ENCODE measurements at places on chromosomes 12 and 14.

GRCh38 chr14:87044807-87045206, 948.2 kb downstream of the GALC start:
- no peak for DNase-seq

- DNase-seq: no peak
Observed at GRCh38 chr12:91387461-91388134, 205.0 kb upstream of the DCN start.

DNA sequence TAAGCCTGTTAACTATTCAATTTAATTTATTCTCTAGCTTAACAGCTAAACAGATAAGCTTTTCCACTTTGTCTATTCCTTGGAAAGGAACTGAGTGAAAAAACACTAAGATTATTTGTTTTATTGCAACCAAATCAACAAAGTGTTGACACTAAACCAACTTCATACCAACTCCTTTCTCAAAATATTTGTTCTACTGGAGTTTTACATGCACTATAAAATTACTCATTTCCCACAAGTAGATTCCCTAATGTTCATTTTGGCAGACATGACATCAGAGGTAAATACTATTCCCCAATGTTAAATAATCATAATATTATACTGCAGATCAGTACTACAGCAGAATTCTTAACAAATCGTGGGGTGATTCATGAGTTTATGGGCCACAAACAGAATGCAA, 231.4 kb downstream of the TTC6 start:
- DNase-seq: no peak

- DNase-seq: no peak
Observed at GRCh38 chr12:49854976-49855375, 12.1 kb upstream of the BCDIN3D start.

- no peak for DNase-seq
Observed at GRCh38 chr12:121131941-121132341, 735 bp upstream of the P2RX7 start.

- peak; percentile 97 for DNase-seq
Observed at GRCh38 chr12:54398995-54399793, 14.7 kb upstream of the ZNF385A start.

DNA sequence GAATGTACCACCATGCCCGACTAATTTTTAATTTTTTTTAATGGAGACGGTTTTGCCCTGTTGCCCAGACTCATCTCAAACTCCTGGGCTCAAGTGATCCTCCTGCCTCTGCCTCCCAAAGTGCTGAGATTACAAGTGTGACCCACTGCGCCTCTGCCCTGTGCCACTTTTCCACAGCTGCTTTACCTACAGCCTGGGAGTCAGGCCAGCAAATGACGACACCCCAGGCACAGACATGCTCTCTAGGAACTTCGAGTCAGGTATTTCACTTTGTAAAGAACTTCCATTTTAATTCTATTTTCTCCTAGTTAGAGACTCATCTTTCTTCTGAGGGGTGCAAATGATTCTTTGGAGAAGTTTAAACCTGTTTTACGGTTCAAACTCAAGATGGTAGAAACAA, 89.0 kb downstream of the ETV6 start:
- DNase-seq: no peak

DNA sequence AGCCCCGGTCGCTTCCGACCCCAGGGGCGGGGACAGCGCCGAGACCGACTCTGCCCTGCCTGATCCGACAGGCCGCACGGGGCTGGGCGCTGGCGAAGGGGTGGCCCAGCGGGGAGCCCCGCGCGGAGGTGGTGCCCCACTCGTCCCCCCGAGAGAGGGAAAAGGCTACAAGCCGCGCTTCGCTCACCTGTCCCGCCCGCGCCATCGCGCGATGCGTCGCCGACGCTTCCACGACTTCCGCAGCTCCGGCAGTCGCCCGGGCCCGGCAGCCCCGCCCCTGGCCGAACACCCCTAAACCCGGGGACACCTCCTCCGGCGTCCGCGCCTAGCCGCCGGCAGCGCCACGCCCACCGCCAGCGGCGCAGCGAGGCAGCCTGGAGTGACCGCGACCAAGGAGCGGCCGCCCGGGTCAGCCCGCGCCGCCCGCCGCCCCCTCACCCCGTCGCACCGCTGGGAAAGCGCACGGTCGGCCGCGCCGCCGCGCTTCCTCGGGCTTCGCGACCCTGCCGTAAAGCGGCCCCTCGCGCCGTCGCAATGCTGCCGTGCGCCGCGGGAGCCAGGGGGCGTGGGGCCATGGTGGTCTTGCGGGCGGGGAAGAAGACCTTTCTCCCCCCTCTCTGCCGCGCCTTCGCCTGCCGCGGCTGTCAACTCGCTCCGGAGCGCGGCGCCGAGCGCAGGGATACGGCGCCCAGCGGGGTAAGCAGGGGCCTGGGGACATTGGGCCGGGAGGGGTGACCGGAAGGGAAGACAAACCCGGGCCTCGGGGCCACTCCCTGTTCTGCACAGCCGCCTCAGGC, at the start of the genes BAG5 and COA8:
Gene BAG5 (minus strand): TSS at position 229 of the 797 bp plus-strand sequence. CDS start 1,493 bp downstream, outside the sequence.
Gene COA8 (plus strand): TSS at position 532 of the 797 bp plus-strand sequence. CDS start 42 bp downstream, at position 574.
- DNase-seq: peak; percentile 91

DNA sequence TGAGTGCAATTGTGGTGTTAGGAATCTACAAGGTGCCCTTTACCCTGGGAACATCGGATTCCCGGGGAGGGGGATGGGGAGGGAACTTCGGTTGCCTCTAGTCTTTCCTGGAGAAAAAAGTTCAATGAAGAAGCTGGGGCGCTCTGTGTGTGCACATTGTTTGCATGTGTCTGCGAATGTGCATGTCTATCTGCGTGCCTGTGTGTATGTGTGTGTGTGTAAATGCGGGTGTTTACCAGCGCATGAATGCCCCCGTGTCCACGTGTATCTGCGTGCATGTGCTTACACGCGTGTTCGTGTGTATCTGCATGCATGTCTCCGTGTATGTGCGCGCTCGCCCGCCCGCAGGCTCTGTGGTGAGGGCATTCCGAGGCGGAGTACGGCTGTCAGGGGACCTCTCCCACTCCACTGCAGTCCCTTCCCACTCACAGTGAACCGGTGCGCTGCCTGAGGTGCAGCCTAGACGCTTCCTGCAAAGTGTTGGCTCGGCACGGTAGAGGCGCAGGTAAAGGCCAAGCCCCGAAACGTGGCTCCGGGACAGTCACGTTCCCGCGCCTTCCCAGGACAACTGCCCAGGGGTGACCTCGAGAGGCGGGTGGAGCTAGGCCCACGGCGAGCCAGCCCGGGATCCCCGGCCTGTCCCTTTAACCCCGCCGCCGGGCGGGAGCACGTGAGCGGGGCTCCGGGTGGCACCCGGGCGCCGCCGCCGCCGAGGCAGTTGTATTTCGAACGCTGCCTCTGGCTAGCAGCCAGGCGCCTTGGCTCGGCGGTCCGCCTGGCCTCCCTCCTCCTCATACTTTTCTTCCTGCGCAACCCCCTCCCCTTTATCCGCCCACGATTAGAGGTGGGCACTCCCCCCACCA, 539 bp upstream of the HMGA2 start:
- peak; percentile 81 for DNase-seq

DNA sequence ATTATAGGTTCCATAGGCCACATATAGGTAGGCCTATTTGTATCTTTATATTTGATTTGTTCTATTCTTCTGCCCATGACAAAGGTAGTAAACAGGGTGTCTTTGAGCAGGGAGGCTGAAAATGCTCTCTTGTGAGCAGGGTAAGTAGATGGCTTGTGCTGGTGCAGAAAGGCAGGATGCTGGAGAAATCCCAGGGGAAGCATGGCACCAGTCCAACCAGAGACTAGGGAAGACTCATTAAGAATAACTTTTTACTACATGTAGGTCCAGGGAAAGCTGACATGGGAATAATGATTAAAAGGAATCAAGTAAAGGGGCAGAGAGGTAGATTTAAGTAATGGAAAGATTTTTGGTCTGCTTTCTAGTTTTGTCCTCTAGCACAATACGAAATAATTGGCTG, 245.0 kb downstream of the RGS6 start:
- DNase-seq: no peak

DNA sequence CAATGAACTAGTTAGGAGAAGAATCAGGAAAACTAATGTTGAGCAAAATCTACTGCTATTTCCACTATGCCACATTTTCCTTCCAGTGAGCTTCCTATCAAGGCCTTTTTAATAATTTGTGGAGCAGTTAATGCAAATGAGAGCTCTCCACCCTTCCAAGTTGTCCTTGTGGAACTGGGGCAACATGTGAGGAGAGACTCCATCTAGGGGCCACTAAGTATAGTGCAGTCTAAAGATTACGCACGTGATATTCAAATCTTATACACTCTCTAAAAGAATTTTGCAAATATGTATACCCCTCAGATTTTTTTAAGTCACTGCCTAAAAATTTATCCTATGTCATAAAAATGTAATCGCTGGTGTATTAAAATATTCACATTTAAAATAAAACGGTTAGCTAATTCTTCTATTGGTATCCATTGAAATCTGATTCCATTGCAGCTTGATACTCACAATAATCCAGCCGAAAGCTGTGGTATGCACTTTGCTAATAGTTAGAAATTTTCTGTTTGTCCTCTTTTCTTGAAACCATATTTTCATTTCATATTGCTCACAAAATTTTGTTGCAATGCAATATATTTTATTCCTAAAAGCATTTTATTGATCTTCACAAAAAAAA, 100.1 kb downstream of the PAH start:
- DNase-seq: no peak

DNA sequence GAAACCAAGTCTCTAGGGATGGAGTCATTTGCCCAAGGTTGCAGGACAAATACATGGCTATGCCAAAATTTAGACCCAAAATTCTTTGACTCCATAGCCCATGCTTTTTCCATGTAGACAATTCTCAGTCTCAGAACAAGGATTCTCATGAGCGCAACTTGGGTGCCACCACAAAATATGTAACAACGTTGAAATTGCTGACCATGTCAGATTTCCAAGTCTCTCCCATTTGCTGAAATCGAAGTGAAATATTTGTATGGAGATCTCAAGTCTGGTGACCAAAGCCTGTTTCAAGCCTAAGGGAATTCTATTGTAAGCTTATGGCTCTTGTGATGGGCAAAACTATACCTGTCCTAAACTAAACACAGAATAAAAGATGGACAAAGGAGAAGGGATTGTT, 333.5 kb downstream of the AEBP2 start:
- no peak for DNase-seq

DNA sequence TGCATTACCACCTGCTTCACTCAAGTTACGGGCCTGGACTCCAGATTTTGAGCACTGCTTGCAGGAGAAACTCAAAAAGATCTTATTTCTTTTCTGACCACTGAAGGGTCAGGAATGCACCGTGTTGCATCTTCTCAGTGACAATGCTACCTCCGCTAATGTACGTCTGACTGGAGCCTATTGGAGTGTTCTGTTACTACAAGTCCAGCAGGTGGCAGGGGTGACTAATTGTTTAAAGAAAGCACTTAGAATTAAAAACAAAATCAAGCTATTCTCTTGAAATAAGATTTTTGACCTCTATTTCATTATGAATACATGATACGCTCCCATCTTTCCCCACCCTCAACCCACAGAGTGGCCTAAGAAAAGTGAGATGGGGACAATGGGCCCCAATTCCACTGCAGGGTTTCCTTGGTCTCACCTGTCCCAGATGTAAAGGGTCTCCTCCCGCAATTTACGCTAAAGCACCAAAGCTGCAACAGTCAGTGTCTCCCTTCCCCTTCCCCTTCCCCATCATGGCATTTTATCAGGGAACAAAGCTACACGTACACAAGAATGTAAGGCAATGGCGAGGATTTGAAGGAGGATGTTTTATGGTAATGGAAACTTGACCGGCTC, 2.2 kb downstream of the TBPL2 start:
- DNase-seq: no peak

DNA sequence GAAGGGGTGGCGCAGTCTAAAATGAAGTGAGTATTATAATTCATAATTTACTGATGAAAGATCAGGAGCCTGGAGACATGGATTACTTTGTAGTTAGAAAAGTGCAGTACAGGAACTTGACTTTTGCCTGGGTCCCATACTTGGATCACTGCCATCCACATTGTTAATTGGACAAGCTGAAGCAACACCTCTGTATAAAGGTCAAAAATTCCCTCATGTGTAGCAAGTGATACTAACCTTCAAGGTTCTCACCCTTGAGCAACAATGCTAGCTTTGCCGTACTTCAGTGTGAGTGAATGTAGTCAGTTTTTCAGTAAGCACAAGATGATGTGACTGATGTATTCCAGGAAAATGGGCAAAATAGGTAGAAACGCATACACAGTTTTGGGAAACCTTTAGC, 44.6 kb upstream of the PLBD1 start:
- no peak for DNase-seq

DNA sequence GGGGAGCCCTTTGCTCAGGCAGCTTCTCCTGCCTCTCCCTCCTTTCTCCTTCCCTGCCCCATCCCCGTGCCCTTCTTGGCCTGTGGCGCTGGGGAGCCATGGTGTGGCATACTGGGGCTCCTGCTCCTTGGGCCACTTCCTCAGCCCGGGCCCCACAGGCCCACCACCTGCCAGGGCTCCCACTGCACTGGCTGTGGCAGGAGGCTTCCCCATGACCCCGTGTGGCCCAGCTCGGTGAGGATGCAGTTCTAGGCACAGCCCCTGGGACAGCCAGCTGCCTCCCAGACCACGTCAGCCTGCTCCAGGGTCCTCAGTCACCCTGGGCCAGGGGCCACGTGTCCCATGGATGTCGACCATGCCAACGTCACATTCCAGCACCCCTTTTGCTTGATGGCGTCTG, 13.0 kb upstream of the AMN start:
- no peak for DNase-seq

DNA sequence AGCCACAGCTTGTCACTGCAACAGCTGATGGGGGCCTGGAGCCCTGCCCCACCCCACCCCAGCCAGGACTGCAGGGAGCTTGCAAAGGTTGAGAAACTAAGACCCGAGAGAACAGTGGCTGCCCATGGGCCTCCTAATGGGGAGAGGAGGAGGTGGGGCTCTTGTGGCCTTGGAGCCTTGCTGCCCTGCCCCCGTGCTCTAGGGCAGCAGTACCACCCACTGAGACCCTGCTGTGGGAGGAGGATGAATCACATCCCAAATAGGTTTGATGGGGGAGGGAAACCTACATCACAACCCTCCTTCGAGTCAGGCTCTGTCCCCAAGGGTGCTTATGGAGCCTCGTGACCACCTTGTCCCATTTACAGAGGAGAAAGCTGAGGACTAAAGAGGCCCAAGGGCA, 15.9 kb downstream of the HHIPL1 start:
- no peak for DNase-seq

DNA sequence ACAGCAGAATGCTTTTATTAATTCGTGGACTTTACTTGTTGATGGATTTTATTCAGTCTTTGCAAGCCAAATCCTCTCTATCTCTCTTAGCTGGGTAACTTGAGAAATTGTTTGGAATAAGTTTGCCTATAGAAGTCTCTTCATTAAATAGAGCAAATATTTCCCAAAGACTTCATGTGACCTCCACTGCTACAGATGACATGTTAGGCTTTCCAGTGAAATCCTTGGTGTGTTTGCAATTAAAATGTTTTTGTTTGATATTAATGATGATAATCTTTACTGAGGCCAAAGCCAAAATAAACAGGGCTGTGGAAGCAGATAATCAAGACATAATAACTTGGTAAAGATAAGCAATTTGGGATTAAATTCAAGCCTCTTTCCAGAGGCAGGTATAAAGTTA, 4.4 kb downstream of the MYF6 start:
- no peak for DNase-seq

- DNase-seq: no peak
Observed at GRCh38 chr12:64218597-64218996, 3.5 kb downstream of the KICS2 start.

- no peak for DNase-seq
Observed at GRCh38 chr14:73049428-73049827, 8.9 kb upstream of the RBM25 start.

GRCh38 chr14:104624939-104625338, 20.4 kb upstream of the TMEM179 start:
- DNase-seq: peak; percentile 62

Measured in islet precursor cell (in vitro differentiated cells).